ENCODE measurements at places on chromosomes 11 and 22. TPM values are rescaled to one million over a fixed set of nuclear protein-coding genes. Genes with fewer than 3 reads are reported as not detected.

The KCNE3 gene
- total RNA-seq = not detected

The CABP4 gene
- 1.4 TPM for total RNA-seq

GRCh38 chr22:40547729-40548143 is 88.8 kb downstream of the MRTFA start:
- H3K4me3 ChIP-seq = no peak overlapping the region
- peaks cover 30% of the 10 kb centered on the region for H3K36me3 ChIP-seq
- no peak overlapping the region for H3K27ac ChIP-seq
- H3K4me1 ChIP-seq = peaks cover 16% of the 10 kb centered on the region
- H3K27me3 ChIP-seq = no peaks in the 10 kb centered on the region

GRCh38 chr11:44873537-44873936 is 77.1 kb downstream of the TP53I11 start:
- H3K4me1 ChIP-seq = peaks cover 7% of the 10 kb centered on the region
- H3K4me3 ChIP-seq = no peak overlapping the region
- H3K36me3 ChIP-seq = peaks cover 6% of the 10 kb centered on the region
- H3K27me3 ChIP-seq = no peaks in the 10 kb centered on the region
